ENCODE measurements at places on chromosomes 3 and 15. TPM values are rescaled to one million over a fixed set of nuclear protein-coding genes. Genes with fewer than 3 reads are reported as not detected.

The CLRN1 gene
- not detected for total RNA-seq

The PLSCR4 gene
- 94.3 TPM for total RNA-seq

The OIP5 gene
- total RNA-seq, result 6.1 TPM

The USF3 gene
- total RNA-seq, result 15.1 TPM

The SAMD7 gene
- not detected for total RNA-seq

The TRPC1 gene
- 86.2 TPM for total RNA-seq

The CEMIP gene
- 1.3 TPM for total RNA-seq

The PPM1L gene
- total RNA-seq, result 24.2 TPM

The IQCF5 gene
- total RNA-seq, result not detected

The BTLA gene
- total RNA-seq, result 2.2 TPM

The VILL gene
- 16.0 TPM for total RNA-seq
